WTC11 (cell line): ENCODE measurements at places on chromosomes 16 and 17. TPM values are rescaled to one million over a fixed set of nuclear protein-coding genes. Genes with fewer than 3 reads are reported as not detected.

DNA sequence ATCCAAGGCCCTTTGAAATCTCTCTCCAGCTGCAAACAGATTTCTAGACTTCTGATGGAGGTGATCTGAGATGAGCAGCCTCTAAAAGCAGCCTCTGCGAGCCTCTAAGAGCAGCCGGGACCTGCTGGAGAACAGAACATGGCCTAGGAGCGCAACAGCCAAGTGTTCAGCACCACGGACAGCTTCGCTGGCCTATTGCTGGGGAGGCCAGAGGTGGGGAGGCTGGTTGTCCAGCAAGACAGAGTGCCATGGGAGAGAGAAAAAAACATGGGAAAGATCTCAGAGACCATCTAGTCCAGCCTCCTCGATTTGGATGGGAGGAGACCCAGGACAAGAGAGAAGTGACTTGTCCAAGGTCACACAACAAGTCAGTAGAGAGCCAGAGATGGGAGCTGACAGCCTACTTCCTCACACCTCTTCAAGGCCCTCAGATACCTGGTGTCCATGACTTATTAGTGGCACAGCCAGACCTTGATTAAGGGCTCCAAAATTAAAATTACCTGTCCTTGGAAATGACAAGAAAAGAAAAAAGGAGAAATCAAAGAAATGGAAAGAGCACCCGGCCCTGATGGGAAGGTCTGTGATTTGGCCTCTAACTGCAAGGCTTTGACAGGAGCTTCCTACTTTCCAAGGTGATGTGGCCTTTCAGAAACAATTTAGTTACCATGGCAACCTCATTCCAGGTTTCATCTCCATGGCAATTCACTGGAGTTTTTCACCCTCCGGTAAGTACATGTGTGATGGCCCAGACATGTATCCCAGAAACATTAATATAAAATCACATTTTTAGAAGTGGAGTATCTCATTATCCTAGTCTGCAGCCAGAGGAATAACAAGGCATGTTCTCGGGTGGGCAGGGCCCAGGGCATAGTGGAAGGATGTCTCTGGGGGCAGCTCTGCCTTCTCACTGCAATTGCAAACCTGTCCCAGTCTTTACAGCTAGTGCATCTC lies 14.5 kb downstream of the RPRML start:
- peaks cover 10% of the 10 kb centered on the region for H3K27me3 ChIP-seq
- DNase-seq = peak; percentile 66
- H3K36me3 ChIP-seq = peaks cover 9% of the 10 kb centered on the region
- H3K4me1 ChIP-seq = no peaks in the 10 kb centered on the region

- DNase-seq = no peak
- H3K27ac ChIP-seq = no peak overlapping the region
- H3K36me3 ChIP-seq = peaks cover 41% of the 10 kb centered on the region
- H3K4me1 ChIP-seq = peaks cover 7% of the 10 kb centered on the region
- H3K27me3 ChIP-seq = no peaks in the 10 kb centered on the region
Observed at GRCh38 chr17:82894389-82894788, 54.6 kb upstream of the ZNF750 start.

DNA sequence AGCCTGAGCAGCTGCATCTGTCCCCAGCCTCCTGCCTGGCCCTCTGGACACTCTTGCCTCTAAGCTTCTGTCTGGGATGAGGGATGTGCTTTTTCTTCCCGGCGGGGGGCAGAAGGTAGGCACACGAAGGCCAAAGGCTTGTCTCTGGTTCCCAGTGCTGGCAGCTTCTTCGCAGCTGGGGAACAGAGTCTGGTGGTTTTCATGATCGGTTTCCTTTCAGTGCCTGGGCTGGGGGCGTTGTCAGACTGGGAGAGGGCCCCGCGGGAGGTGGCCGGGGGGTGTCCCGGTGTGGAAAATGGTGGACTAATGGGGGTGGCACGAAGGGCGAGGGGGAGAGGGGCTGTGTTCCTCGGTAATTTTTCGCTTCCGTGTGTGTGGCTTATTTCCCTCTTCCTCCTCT lies 988 bp downstream of the RAP1GAP2 start:
- DNase-seq = no peak
- H3K27ac ChIP-seq = peak overlapping the region; percentile 60; the same call in 1 of the 2 replicates
- peaks cover 17% of the 10 kb centered on the region for H3K4me1 ChIP-seq
- H3K36me3 ChIP-seq = no peaks in the 10 kb centered on the region
- H3K4me3 ChIP-seq = no peak overlapping the region
- H3K27me3 ChIP-seq = no peaks in the 10 kb centered on the region

DNA sequence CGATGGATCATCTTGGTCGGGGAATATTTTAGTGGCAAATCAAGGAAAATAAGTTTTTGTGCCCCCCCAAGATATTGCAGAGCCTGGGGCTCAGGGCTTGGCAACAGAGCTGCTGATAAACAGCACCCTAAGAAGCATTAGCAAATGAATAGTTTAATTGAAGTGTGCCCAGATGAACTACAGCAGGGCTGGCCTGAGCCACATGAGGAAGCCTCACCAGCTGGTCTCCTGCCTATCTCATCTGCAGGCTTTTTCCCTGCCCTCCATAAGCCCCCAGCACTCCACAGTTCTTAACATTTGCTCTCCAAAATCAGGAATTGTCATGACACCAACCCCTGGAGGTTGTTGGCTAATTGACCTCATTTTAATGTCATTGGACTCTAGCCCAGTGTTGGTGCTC lies 480.2 kb downstream of the HS3ST3B1 start:
- peaks cover 45% of the 10 kb centered on the region for H3K4me1 ChIP-seq
- H3K36me3 ChIP-seq = no peaks in the 10 kb centered on the region
- H3K27ac ChIP-seq = no peak overlapping the region
- no peak overlapping the region for H3K4me3 ChIP-seq
- no peaks in the 10 kb centered on the region for H3K27me3 ChIP-seq
- no peak for DNase-seq

GRCh38 chr16:86966777-86967176 lies 350.4 kb downstream of the C16orf95 start:
- H3K36me3 ChIP-seq = no peaks in the 10 kb centered on the region
- H3K27ac ChIP-seq = no peak overlapping the region
- no peak for DNase-seq

DNA sequence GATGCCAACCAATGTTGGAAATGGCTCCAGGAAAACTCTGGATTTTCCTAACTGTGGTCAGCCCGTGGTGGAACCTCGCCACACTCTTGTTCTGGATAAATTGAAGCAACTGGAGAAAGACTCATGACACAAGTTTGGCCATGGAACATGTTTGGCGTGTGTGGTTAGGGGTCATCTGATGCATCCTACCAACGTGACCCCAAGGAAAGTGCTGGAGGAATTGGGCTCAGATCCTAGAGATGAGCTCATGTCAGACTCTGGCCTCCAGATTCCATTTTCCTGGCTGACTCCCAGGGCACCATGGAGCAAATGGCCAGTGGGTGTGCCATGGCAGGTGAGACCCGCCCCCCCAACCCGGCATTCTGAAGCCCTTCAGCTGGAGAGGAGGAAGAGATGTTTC lies 58.5 kb downstream of the CACNG5 start:
- no peak for DNase-seq
- H3K36me3 ChIP-seq = peaks cover 10% of the 10 kb centered on the region
- H3K27ac ChIP-seq = no peak overlapping the region

Gene C1QTNF1
- 1.5 to 2.7 TPM (median 1.7 TPM) in 3 replicates for total RNA-seq

Gene SLFN11
- total RNA-seq = 0.26 to 0.53 TPM (median 0.27 TPM) in 3 replicates

DNA sequence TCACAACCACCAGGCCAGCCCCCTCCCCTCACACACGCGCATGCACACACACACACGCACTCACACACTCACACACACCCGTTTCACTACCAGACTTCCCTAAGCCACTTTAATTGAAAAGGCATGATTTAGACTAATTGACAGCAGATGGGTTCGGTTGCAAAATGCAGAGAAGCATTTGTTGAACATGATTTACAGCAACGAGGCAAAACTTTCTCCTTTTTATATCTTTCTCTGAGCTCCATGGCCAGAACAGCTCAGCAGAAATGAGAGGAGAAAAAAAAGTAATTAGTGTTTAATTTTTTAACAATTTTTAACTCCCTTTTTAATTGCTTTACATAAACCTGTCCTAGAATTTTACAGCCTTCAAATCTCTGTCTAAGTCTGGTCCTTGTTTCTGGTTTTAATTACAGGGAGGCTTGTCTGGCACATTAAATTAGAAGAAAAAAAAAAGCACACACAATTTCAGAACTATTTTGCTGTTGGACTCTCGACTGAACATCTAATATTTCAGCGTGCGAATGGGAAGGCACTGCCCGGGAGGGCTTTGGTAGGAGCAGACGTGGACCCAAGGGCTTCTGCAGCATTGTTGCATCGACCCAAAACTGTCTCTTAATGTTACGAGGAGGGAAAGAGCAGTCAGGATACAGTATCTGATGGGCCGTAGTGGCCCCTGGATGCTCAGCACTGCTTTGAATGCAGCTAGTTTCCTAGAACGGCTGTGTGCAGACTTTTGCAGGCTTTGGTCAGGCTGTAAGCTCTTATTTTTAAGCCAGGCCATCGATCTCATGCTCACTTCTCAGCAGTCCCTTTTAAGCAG lies 255.9 kb downstream of the SOX9 start:
- H3K4me3 ChIP-seq = no peak overlapping the region
- no peaks in the 10 kb centered on the region; the same call in 1 of the 2 replicates for H3K27me3 ChIP-seq
- peaks cover 29% of the 10 kb centered on the region for H3K4me1 ChIP-seq
- H3K36me3 ChIP-seq = no peaks in the 10 kb centered on the region
- peak overlapping the region; percentile 66; the same call in 1 of the 2 replicates for H3K27ac ChIP-seq
- no peak for DNase-seq

Gene C17orf113
- 1.9 to 2.8 TPM (median 2.5 TPM) in 3 replicates for total RNA-seq

- no peaks in the 10 kb centered on the region for H3K27me3 ChIP-seq
- no peak overlapping the region for H3K27ac ChIP-seq
- no peaks in the 10 kb centered on the region for H3K36me3 ChIP-seq
- H3K4me1 ChIP-seq = peaks cover 38% of the 10 kb centered on the region
Observed at GRCh38 chr17:3982113-3982512, 17.9 kb upstream of the ATP2A3 start.

DNA sequence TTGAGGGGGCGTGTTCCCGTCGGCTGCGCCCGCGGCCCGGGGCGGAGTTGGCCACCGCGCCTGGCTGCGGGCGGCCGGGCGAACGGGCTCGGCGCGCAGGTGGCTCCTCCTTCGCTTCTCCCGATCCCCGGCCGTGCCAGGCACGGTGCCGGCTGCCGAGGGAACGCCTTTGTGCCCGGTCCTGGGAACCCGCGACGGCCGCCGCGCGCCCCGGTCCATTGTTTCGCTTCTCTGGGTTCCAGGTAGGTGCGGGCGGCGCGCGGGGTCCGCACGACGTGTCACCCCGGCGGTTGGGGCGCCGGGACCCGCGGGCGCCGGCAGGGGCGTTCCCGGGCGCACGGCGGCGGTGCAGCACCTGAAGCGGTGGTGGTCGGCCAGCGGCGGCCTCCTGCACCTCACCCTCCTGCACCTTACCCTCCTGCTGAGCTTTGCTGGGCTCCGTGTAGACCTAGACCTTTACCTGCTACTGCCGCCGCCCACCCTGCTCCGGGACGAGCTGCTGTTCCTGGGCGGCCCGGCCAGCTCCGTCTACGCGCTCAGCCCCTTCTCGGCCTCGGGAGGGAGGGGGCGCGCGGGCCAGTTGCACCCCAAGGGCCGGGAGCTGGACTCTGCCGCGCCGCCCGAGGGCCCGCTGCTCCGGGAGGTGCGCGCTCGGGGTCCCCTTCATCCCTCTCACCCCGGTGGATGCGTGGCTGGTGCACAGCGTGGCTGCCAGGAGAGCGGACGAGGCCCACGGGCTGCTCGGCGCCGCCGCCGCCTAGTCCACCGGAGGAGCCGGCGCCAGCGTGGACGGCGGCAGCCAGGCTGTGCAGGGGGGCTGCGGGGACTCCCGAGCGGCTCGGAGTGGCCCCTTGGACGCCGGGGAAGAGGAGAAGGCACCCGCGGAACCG lies 99.9 kb downstream of the EFCAB13 start:
- peaks cover 5% of the 10 kb centered on the region; the same call in 1 of the 2 replicates for H3K36me3 ChIP-seq
- H3K4me1 ChIP-seq = no peaks in the 10 kb centered on the region
- H3K27ac ChIP-seq = no peak overlapping the region
- peak; percentile 66 for DNase-seq
- H3K27me3 ChIP-seq = peaks cover 33% of the 10 kb centered on the region
- H3K4me3 ChIP-seq = peak overlapping the region; percentile 66

DNA sequence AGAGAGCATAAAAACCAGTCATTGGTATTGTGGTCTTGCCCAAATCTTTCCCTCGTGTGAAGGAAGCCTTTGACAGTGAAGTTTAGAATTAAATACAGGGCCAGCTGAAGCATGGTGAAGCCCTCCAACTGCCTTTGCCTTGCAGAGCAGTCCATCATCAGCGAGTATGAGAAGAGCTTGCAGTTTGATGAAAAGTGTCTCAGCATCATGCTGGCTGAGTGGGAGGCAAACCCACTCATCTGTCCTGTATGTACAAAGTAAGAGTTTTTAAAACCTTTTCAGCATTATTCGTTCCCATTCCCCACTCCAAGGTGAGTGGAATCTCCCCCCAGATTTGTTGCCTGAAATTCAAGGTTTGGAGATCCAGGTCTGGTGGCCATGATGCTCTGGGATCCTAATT lies 5.8 kb downstream of the RPAIN start:
- no peak overlapping the region for H3K4me3 ChIP-seq
- H3K36me3 ChIP-seq = peaks cover 73% of the 10 kb centered on the region
- no peak overlapping the region for H3K27ac ChIP-seq
- H3K4me1 ChIP-seq = peaks cover 7% of the 10 kb centered on the region

DNA sequence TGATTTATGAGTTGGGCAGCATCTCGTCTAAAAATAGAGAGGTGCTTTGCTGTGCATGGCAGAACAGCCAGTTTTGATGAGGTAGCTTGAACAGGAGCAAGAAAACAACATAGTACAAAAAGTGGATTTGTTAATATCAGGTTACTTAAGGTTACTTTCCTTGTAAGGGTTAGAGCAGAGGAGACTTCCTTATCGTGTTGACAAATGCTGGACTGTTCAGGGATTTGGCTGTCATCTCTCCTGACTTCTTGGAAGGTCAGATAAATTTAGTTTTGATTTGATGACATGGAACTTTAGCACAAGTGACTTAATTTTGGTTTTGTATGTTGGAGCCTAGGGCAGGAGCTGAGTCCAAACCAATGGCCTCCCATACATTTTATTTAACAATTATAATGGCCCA lies 163.9 kb upstream of the ELAC2 start:
- no peak overlapping the region for H3K4me3 ChIP-seq
- no peak overlapping the region for H3K27ac ChIP-seq
- DNase-seq = no peak
- H3K4me1 ChIP-seq = peaks cover 9% of the 10 kb centered on the region
- no peaks in the 10 kb centered on the region for H3K27me3 ChIP-seq
- peaks cover 1% of the 10 kb centered on the region; the same call in 1 of the 2 replicates for H3K36me3 ChIP-seq

DNA sequence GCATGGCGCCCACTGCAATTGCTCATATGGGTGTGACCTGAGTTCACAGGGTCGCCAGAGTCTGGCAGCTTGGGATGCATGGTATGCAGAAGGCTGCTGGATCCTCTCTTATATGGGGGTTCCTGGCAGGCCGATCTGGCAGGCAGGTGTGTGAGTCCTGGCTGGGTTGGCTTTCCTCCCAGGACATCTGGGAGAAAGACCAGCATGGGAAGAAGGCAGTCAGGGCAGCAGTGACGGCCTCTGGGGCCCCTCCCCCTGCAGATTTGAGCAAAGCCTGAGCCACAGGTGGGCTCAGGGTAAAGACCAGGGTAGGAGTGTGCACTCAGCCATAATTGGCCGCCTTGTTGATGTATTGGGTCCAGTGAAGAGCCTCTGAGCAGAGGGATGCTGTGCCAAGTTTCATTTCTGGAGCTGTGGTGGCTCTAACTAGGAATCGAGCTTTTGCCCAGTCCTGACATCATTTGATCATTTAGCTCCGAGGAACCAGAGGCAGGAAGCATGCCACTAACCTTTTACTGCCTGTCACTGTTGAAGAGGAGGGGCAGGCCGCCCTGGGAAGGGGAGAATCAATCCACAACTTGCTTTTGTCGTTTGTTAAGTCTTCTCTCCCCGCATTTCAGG lies 174.3 kb downstream of the CCDC182 start:
- H3K4me3 ChIP-seq = no peak overlapping the region
- no peak for DNase-seq
- no peaks in the 10 kb centered on the region for H3K36me3 ChIP-seq
- no peak overlapping the region for H3K27ac ChIP-seq
- peaks cover 14% of the 10 kb centered on the region for H3K4me1 ChIP-seq
